ENCODE measurements at places on chromosomes 3 and 15. TPM values are rescaled to one million over a fixed set of nuclear protein-coding genes. Genes with fewer than 3 reads are reported as not detected.

The SEC62 gene
- total RNA-seq: 12.1 TPM

The CPLX3 gene
- not detected for total RNA-seq

The ACTC1 gene
- total RNA-seq: not detected

The CFAP100 gene
- total RNA-seq: not detected

The CYP8B1 gene
- total RNA-seq: not detected

The PLAAT1 gene
- 2.2 TPM for total RNA-seq

The FBLN2 gene
- total RNA-seq: 5.9 TPM

The KNL1 gene
- 1.3 TPM for total RNA-seq

The PAQR5 gene
- 0.81 TPM for total RNA-seq

The GOLGA6L7 gene
- not detected for total RNA-seq
